HT-29 (cell line): ENCODE measurements at places on chromosomes 6 and 20.
A peak's percentile ranks its signal among the peaks of the same experiment; 100 is the strongest.

DNA sequence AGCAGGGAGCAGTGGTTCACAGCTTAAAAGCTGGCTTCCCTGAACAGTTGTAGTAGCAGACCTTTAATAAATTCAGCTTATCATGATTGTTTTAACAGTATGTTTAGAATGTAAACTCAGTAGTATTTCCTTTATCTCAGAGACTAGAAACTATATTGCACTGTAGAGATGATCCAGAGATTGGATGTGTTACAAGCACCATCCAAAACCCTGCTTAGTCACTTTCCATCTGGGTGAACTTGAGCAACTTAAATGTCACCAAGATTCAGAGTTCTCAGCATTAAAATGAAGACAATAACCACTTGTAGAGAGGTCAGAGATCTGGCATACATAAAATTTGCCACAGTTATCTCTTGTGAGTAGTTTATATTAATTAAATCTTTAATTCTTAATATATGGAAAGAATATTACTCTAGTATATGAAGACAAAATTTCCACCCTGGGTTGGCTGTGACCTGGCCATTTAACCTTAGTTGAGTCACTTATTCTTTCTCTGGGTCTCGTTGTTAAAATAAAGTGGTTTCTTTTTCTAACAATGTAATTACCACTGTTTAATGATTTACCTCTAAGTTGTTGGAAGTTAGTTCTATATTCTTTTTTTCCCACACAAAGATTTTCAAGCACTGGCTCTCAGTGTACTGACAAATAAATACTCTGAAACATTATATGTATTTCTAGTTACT is 239.2 kb upstream of the FKBP1C start:
- no peak for DNase-seq

- DNase-seq, result no peak
These were observed 55.4 kb downstream of the RAB44 start for GRCh38 chr6:36752886-36753506.

- DNase-seq, result no peak
These were observed 38.0 kb downstream of the HIVEP2 start for GRCh38 chr6:142906945-142907470.

DNA sequence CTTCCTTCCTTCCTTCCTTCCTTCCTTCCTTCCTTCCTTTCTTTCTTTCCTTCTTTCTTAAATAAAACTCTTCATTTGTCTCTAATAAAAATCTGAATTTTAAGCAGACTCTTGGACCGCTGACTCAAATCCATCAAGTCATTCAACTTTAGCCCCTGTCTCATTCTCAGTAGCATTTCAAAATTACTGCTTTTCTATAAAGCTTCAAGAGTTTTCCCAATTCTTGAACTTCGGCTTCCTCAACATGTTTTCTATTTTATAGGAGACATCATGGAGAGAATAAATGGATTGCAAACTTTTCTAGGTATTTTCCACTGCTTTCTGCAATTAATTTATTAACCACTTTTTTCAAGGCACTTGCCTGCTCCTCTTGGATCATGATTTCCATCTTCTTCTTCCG is 497.1 kb upstream of the GJE1 start:
- DNase-seq, result no peak

GRCh38 chr20:54293526-54293925 is 85.6 kb downstream of the PFDN4 start:
- no peak for DNase-seq

DNA sequence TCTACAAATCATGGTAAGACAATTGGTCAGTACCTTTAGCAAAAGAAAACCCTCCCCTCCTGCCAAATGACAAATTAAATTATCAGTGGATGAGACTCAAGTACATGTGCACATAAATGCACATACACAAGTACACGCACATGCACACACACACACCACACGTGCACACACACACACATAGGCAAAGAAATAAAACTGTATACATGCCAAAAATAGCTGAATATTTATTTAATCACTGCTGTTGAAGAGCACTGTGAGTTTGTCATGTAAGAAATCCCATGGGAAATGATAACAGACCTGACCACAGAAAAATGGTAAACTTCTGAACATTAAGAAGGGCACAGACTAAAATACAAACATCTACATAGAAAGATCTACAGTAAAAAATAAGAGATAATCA is 46.6 kb upstream of the TNFAIP3 start:
- no peak for DNase-seq

DNA sequence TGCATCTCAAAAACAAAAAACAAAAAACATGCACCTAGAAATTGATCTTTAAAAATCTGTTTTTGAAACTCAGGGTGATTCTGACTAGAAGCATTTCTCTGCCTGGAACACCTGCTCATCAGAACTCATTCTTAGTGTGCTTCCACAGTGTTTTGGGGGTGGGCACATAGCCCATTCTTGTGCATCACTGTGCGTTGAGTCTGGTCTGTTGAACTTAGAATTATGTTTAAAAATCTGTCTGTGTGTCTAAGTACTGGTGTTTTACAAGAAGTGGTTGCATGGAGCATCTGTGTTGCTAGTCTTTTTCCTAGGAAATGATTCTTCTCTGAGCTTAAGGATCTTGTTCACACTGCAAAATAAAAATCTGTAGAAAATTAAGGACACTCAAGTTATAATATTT is 264.5 kb downstream of the SOX4 start:
- DNase-seq, result no peak

DNA sequence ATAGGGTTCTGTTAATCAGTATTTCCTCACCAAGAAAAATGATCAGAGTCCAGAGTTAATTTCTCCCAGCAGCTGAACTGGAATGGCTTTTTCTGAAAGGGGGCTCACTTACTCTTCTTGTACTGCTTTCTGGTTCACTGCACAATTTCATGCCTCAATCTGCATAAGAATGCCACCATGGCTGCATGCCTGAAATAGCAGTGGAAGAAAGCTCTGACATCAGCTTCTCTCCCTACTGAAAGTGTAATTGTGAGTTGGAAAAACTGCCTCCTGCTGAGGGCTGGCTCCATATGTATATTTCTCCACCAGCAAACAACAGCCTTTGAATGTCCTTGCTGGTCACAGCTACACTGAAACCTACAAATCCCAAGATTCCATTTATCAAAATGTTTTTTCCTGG is 1027.2 kb upstream of the GJE1 start:
- no peak for DNase-seq

DNA sequence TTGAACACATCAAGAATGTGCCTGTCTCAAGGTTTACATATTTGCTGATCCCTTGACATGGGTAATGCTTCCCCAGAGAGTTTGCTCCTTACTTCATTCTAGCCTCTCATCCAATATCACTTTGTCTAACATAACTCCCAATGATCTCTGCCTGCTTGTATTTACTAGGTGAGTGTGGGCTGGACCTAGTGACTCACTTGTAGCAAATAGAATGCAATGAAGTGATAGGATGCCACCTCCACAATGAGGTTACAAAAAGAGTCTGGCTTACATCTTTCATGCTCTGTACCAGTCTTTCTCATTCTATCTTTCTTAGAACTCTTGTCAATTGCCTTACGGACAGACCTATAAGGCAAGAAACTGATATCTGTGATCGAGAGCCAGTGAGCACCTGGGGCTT is 44.9 kb upstream of the TMEM200A start:
- DNase-seq, result no peak

GRCh38 chr6:91697010-91697695 is 1110.3 kb upstream of the MAP3K7 start:
- peak; percentile 5 for DNase-seq

GRCh38 chr6:157574851-157575424 is 193.9 kb downstream of the ZDHHC14 start:
- DNase-seq, result no peak

GRCh38 chr6:71402096-71402495 is 113.5 kb downstream of the OGFRL1 start:
- DNase-seq, result no peak

- no peak for DNase-seq
These were observed 47.7 kb upstream of the ENPP5 start for GRCh38 chr6:46218457-46218856.

GRCh38 chr6:45923831-45924391 is 91.7 kb downstream of the CLIC5 start:
- DNase-seq, result no peak

DNA sequence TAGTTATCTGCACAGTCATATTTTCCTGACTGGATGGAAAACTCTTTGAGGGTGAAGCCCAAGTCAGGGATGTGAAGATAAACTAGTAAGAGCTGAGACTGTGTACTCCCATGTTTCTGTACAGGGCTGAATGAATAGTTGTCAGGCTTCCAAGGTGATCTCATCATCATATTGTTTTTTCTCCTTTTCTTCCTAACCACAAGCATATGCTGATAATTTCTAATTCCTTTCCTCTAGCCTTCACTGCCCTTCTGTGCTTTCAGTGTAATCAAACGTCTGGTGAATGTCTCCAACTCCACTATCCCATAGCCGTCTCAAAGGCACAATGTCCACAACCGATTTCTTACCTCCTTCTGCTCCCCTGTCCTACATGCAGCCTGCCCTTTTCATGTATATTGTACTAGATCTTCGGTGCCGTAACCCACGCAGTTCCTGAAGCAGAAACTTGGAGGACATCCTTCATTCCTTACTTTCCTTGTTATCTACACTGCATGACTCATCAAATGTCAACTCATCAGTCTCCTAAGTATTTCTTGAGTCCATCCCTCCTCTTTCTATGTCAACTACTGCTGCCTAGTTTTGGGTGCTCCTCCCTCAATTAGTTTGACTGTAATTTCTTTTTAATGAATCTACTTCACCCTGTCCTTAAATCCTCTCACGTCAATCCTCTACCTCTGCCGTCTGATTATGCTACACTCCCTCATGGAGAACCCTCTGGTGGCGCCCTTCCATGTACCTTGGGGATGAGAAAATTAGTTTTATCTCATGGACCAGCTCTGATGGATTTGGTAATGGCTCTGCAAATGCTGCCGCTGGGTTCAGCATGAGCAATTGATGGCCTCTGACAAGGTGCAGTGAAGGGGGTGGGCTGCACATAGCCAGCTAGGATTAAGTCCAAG is 21.9 kb downstream of the NCOA7 start:
- peak; percentile 49 for DNase-seq

GRCh38 chr6:15616261-15616660 is 46.6 kb downstream of the DTNBP1 start:
- no peak for DNase-seq

DNA sequence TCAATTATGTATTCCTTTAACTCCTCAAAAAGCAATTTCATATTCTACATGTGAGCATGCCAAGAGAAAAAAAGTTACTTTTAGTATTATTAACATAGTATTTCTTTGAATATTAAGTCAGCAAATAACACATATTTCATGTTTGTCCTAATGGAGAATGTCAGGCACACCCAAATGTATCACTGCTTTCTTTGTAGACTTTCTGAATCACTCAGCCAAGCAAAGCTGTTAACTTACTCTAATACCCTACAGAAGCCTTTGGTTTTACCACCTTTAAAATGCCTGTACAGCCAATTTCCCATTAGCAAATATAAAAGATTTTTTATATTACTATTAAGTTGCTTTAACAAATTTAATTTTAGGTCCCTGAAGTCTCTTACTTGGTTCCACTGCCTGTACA is 23.8 kb downstream of the FRK start:
- no peak for DNase-seq

- no peak for DNase-seq
These were observed 117.8 kb upstream of the NXT1 start for GRCh38 chr20:23232679-23233308.

GRCh38 chr6:141677598-141678211 is 455.0 kb upstream of the GJE1 start:
- DNase-seq, result peak; percentile 58

DNA sequence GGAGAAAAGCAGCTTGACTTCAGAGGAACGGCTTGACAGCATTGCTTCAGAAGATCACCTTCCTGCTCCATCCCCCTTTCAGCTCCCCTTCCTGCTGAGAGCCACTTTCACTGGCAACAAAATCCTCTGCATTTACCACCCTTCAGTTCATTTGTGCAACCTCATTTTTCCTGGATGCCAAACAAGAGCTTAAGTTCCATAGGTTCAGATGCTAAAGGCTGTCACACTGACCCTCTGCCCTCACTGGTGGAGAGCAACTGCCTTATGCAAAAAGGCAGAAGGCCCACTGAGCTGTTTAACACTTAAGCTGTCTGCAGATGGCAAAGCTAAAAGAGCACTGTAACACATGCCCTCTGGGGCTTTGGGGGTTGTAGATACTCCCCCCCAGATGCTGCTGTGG is 131.2 kb upstream of the SPACA1 start:
- DNase-seq, result no peak

DNA sequence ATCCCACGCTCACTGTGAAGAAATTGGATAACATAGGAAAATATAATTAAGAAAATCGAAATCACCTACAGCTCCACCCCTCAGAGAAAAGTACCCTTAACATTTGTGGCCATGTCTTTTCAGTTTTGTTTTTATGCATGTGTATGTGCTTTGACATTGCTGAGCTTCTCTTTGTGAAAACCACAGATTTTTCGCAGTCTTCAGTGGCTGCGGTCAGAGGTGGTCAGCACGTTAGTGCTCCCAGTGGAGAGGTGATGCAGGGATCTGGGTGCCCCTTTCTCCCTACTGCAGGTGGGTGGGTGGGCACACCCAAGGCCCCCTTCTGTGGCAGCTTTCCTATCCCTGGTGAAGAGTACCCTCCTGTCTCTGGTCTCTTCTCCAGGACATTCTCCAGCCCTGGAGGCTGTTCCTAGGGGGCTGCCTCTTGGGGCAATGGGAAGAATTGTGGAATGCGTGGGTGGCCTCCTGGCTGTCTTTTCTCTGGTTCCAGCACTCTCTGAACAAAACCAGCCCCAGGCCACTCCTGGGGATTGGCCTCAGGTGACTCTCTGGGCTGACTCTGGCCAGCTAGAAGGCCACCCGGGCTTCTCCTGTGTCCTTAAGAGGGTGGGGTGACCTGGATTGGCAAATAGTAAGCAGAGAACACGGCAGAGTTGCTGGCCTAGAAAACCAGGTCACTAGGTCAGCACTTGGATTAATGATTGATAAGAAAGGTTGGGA is 49.8 kb upstream of the FANCE start:
- peak; percentile 56 for DNase-seq

DNA sequence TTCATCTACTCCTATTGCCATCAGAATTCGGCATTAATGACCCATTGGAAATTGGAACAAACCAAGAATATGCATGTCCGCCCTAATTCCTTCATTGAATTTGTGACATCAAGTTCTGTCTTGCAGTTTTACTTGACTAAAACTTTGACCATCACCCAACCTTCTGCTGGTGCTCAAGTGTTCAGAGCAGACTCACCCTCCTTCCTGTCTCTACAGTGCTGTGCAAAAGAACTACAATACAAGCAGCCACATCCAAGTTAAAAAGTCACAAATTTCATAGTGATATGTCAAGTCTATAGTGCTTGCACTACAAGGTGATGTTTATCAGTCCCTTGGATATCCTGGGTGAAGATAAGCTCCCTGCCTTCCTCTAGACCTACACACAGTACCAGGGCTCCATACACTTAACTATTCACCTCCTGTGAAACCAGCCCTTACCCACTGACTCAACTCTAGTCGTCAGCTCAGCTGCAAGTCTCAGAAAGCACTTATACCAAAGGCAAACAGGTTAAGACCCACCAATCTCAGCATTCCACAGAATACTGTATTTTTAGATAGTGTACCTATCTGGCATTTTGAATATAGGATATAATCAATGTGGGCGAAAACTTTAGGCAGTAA is 23.6 kb downstream of the SNX5 start:
- no peak for DNase-seq

DNA sequence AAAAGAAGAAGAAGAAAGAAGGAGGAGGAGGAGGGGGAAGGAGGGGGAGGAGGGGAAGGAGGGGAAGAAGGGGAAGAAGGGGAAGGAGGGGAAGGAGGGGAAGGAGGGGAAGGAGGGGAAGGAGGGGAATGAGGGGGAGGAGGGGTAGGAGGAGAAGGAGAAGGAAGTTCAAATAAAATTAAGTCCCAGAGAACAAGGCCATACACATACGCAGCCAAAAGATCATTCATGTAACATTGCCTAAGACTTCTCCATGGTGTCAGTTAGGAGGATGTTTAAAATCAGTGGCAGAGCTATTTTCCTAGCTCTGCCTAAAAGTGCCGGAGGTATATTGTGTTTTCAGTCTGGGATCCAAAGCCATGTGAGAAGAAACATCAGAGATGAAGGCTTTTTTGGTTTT is 75.8 kb downstream of the PLCB4 start:
- no peak for DNase-seq
